ENCODE measurements at places on chromosomes 3 and 15.

DNA sequence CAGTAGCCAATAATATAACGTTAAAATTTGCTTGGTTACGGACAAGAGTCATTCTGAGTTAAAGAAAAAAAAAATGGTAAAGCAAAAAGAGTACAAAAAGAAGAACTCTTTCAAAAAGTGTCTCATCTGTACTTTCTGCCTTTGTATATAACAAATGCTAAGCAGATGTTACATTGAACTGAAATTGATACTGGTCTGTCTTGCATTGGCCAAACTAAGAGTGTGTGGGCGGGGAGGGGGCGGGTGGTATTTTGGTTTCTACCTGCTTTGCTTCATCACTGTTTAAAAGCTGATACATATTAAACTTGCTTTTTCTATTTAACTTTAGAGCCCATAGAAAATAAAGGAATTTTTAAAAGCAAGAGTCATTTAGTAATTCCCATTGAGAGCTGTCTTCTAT lies 215.0 kb upstream of the THBS1 start:
- DNase-seq = no peak

DNA sequence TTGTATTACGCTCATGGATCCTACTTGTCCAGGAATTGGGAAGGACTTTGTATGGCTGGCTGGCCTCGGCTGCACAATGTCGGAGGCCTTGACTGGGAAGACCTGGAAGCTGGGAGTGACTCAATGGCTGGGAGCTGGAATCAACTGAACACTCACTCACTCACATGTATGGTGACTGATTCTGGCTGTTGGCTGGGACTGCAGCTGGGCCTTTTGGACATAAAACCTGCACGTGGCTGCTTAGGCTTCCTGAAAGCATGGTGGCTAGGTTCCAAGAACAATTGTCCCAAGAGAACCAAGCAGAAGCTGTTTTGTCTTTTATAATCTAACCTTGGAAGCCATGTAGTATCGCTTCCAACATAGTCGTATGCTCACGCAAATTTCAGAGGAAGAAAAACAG lies 38.0 kb upstream of the CMTM8 start:
- DNase-seq = no peak

- no peak for DNase-seq
Measured at GRCh38 chr15:74776821-74777768, 4.8 kb upstream of the CSK start.

- DNase-seq = no peak
Measured at GRCh38 chr15:41881920-41882688, 11.7 kb downstream of the SPTBN5 start.

DNA sequence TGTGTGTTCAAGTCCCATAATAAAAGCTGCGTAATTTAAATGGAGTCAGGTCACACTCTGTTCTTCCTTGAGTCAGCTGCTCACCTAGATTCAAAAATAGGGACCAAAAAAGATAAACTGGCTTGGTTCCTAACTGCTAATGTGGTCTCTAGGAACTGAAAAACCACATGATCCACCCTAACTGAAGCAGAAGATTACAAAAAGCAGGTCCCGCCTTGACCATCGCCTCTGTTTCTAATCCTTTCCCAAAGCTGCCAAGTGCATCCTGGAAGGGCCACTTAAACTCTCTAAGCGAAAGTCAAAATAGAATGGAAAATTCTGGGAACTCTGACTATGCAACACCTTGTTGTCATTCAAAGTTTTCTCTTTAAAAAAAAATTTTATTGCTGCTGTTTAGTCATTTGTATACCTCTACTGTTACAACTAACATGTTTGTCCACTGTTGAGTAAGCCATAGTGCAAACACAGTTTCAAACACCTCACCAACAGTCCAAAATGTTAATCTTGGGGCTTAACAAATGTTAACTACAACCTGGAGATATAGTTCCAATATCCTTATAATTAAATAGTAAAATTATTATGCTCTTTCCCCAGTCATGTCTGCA lies 88.9 kb upstream of the THBS1 start:
- DNase-seq = no peak

DNA sequence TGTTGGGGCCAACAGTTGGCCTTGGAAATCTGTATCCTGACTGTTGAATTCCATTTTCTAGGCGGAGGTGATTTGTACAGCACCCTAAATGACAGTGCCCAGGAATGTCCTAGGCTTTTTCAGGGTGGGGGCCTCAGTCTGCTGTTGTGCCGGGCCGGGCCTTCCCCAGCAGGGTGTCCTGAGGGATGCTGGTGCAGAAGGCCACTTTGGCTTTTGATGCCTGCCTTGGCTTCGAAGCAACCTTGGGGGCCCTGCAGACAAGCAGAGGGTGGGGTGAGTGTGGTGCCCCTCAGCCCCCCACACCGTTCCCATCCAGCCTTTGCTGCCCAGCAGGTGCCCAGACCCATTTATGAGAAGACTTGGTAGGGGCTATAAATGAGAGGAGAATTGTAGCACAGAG lies 33.0 kb downstream of the SYNM start:
- DNase-seq = no peak

DNA sequence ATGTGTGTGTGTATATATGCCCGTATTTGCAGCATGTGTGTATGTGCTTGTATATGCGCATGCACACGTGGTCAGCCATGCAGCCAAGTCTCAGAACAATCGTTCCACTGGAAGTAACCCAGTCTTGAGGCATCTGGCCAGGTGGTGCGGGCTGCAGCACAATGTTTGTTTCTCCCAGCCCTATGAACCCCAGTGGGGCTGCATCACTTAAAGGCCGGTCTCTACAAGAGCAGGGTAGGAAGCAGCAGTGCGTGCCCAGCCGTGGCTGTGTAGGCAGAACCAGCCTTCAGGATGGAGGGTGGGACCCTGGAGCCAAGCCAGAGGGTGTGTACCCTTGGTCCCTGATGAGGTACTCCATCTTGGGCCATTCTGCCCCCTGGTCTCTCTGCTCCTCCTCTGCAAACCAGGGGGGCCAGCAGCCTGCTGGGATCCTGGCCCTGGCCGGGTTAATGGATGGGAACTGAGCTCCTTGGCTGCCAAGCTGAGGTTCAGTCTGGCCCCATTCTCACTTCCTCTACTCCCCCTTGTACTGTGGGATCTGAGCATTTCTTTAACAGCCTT lies 11.8 kb downstream of the KLF13 start:
- DNase-seq = no peak

DNA sequence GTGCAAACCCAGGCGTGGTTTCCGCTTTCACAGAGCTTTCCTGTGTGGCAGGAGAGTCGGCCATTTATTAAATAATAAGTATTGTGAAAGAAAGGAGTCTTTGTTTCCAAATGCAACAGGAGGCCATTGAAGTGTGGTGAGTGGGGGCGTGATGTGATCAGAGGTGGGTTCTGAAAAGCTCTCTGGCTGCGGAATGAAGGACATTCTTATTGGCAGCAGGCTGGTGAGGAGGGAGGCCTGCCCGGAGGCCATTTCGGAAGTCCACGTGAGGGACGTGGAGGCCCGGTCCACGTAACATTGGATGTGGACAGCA lies 11.1 kb downstream of the ARNT2 start:
- no peak for DNase-seq

- no peak for DNase-seq
Measured at GRCh38 chr3:32026593-32026992, 45.0 kb downstream of the ZNF860 start.

- no peak for DNase-seq
Measured at GRCh38 chr3:65875393-65876027, 163.2 kb downstream of the MAGI1 start.

- no peak for DNase-seq
Measured at GRCh38 chr3:13487403-13487802, 7.3 kb downstream of the HDAC11 start.

DNA sequence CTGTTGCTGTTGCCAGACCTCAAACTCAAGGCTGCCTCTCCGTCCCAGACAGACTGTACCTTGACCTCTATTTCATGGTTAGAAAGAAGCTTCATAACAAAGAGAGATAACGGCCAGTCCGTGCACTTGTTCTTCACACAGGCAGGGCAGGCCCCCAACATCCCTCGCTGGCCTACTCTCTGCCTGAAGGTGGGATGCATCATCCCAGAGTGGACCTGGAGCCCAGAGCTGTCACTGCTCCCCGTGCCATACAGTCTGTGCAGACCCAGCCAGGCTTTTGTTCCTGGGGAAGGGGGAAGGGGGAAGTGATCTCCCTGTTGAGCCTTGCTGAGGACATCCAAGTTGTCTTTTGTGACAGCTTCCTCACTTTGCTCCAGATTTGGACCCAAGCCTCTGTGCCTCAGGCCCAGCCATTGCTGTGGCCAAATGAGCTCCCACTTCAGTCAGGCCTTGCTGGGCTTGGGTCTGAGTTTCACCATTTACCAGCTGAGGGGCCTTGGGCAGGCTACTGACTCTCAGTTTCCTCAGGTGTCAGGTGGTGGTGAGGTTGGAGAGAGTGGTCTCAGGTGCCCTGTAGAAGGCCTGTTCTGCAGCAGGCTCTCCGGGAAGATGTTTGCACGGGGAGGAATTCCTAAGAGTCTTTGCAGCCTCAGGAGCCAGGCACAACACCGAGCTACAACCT lies 141.6 kb downstream of the DNAJB8 start:
- DNase-seq = peak; percentile 27

- DNase-seq = no peak
Measured at GRCh38 chr3:40677321-40677720, 152.6 kb downstream of the ZNF621 start.

DNA sequence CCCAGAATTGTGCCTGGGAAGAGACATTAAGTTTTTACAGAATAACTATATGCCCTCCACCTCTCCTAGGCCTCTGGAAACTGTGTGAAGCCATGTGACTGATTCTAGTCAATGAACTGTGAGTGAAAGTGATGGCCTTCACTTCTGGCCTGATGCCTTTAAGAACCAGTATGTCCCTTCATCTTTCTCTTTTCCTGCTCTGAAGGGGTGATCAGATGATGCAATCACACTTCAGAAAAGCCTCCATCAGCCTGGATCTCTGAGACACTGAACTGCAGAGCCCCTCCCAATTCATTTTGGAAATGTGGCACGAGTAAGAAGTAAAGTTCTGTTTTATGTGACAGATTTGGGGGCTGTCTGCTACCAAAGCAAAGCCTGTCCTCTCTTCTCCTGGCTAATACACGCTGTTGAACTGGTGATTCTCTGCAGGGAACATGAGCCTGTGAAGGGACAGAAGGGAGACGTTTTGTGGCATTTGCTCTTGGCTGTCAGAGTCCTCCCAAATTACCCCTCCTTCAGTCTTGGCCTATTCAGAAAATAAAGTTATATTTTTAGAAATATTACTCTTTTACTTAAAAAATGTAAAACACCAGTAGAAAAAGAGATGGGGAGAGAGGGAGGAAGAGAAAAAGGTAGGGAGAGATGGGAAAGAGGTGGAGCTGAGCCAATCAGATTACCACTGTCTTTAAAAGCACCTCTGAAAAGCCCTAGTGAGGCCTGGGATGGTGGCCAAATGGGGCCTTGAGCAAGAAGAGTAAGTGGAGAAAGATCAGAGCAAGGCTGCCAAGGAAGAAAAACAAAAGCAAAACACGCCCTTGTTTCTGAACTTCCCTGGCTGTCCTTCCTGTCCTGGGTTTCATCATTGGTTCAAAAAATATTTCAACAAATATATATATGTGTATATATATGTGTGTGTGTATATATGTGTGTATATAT lies 40.9 kb upstream of the RYK start:
- DNase-seq = no peak

DNA sequence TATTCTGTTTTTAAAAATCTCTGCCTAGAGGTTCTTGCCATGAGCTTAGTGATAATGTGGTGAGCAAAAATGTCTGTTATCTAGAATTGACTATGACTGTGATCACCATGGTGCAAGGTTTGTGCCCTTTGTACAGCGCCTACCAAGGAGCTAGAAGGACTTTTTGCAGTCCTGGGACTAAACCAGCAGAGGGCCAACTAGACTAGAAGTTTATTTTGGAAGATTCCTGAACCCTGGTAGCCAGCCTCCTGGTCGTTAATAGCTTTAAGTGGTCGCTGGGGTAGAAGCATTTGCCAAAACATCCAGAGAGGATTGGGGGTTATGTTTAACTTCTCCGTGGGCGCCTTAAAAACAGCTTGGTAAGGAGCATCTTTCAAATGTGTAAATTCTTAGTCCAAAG lies 7.8 kb downstream of the SCG5 start:
- DNase-seq = no peak

DNA sequence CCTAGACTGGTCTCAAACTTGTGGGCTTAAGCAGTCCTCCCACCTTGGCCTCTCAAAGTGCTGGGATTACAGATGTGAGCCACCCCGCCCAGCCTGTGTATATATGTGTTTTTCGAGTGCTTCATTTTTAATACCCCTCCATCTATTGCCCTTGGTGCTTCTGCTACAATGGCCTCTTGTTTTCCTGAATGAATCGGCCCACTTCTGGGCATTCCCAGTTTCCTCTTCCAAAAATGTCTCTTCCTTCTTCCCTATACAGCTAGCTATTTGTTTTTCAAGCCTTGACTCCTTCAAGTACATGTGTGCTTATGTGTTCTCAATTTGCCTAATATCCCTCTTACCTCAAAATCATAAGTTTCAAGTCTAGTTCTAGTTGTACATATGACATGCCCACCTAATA lies 16.7 kb downstream of the DIPK2A start:
- DNase-seq = no peak

- no peak for DNase-seq
Measured at GRCh38 chr3:109132801-109133473, 3.6 kb upstream of the C3orf85 start.

- no peak for DNase-seq
Measured at GRCh38 chr3:175741951-175742350, 882.8 kb downstream of the NAALADL2 start.

DNA sequence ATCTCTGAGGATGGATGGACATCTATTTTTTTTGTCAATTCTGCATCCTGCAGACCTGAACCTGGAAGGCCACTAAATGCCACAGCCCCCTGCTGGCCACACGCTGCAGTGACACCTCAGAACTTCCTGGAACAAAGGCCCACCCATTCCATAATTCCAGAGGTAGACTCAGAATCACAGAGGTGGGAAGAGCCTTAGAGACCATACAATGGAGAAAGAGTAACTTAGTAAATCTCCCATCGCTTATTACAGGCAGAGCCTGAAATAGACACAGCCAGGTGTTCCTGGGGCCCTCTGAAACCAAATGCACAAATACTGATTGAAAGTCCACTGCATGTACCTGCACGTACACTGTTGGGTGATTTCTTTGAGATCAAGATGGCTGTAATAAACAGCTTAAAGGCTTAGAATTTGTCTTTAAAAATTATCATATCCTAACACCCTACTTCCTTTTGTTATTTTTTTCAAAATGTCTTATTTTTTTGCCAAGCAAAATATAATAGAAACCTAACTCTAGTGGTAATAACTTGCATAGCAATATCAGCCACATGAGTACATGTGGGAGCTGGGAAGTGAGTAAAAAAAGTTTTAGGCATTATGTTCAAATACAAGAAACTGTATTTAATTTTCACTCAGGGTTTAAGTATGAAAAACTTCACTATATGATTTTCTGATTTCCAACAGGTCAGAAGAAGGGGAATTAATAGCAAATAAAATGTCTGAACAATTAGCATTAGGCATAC lies 62.7 kb downstream of the EOMES start:
- peak; percentile 53 for DNase-seq

GRCh38 chr15:40449275-40449674 lies 8.5 kb downstream of the BAHD1 start:
- DNase-seq = no peak

DNA sequence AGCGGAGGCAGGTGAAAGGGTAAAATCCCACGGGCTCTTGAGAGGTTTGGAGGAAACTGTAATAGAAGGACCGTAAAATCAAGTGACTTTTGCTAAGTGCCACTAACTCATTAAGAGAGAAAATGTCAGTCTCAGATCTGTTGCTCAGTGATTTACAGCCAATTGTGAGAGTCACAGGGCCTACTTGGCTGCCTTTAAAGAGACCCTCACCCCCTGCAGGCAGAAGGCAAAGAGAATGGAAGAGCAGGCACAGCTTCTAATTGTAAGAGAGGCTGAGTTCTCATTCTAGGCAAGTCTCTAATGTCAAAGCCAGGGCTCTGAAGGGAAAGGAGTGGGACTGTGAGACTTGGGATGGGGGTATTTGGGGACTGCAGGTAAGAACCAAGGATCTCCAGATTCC lies 9.3 kb upstream of the SYNM start:
- DNase-seq = no peak
